ENCODE measurements at places on chromosomes 11 and 22.

GRCh38 chr11:44993971-44994704 lies 43.5 kb upstream of the TP53I11 start:
- no peak for DNase-seq

DNA sequence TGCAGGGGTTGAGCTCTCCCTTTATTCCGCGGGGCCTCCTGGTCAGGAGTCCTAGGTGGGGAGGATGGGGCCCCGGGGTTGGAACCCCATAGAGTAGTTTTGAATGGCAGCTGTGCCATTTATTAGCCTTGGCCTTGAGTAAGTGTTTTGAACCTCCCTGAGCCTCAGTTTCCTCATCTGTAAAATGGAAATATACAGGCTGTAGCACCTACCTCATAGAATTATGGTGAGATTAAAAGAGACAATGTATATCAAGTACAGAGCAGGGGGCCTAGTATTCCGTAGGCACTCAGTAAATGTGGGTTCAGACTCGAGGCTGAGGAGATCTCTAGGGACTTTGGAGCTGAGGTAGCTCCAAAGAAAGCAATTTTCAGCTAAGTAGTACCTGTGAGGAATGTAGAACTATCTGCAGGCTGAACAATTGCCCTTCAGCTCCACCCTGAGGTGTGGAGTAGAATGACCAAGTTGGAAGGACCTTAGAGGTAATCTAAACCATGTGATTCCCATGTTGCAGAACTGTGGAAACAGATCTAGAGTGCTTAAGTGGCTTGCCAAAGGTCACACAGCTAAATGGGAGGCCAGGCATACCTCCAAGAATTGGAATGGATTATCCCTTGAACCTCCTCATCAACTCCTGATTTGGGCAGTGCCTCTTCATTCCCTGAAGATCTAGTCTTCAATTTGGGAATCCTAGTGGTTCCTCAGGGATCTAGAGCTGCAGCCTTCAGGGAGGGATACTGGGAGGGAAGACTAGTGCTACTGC lies 682 bp downstream of the PGAP2 start:
- peak; percentile 53 for DNase-seq

DNA sequence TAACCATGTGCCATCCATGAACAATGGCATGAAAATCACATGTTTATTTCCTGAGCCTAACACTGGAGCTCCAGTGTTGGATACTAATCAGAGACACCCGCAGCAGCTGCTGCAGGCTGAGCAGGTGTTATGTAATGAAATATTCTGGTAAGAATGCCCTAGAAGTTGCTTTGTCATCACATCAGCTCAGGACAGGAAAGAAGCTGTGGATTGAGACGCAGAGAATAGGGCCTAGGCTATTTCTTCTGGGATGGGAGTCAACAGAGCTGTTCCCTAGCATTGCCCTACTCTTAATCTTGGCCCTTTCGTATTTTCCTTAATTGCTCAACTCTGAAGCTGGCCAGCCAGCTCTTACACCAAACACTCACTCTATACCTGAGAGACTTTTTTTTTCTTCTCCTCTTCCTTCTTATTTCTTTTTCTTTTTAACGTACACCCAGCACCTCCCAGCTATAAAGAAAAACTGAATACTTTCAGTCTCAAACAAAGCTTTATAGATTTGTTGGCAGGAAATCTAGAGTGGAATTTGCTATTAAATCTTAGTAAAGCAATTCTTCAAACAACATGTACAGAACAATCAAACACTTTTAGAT lies 31.9 kb downstream of the RASSF10 start:
- DNase-seq: no peak

- DNase-seq: no peak
Measured at GRCh38 chr11:8075119-8075726, 5.8 kb upstream of the TUB start.

DNA sequence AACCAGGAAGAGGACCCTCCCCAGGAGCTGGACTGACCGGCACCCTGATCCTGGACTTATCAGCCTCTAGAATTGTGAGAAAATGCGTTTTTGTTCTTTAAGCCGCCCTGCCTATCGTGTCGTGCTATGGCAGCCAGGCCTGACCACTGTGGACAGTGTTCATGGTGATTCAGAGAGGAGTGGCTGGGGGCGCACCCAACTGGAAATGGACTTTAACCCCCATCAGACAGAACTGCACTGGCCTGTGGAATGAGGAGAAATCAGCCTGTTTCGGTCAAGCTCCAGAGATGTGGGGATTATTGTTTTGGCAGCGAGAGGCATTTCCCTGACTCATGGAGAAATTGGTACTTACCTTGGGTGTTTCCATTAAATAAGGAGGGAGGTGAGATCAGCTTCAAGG lies 1437.8 kb downstream of the BRD1 start:
- no peak for DNase-seq

DNA sequence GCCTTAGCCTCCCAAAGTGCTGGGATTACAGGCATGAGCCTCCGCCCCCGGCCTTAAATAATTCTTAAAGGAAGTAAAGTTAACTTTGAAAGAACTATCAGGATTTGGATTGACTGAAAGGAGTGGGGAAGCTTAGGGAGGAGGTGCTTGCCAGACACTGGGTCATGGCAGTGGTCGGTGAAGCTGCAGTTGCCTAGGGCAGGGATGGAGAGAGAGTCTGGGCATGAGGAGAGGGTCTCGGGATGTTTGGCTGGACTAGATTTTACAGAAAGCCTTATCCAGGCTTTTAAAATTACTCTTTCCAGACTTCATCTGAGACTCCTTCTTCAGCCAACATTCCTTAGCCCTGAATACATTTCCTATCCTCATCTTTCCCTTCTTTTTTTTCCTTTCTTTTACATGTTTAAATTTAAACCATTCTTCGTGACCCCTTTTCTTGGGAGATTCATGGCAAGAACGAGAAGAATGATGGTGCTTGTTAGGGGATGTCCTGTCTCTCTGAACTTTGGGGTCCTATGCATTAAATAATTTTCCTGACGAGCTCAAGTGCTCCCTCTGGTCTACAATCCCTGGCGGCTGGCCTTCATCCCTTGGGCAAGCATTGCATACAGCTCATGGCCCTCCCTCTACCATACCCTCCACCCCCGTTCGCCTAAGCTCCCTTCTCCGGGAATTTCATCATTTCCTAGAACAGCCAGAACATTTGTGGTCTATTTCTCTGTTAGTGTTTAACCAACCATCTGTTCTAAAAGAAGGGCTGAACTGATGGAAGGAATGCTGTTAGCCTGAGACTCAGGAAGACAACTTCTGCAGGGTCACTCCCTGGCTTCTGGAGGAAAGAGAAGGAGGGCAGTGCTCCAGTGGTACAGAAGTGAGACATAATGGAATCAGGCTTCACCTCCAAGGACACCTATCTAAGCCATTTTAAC lies at the start of gene NNMT:
NNMT (plus strand) TSS at position 724 of the 929 bp plus-strand sequence; CDS start at position 882, 158 bp downstream.
- no peak for DNase-seq

- no peak for DNase-seq
Measured at GRCh38 chr11:68424981-68425865, 35.3 kb upstream of the PPP6R3 start.

DNA sequence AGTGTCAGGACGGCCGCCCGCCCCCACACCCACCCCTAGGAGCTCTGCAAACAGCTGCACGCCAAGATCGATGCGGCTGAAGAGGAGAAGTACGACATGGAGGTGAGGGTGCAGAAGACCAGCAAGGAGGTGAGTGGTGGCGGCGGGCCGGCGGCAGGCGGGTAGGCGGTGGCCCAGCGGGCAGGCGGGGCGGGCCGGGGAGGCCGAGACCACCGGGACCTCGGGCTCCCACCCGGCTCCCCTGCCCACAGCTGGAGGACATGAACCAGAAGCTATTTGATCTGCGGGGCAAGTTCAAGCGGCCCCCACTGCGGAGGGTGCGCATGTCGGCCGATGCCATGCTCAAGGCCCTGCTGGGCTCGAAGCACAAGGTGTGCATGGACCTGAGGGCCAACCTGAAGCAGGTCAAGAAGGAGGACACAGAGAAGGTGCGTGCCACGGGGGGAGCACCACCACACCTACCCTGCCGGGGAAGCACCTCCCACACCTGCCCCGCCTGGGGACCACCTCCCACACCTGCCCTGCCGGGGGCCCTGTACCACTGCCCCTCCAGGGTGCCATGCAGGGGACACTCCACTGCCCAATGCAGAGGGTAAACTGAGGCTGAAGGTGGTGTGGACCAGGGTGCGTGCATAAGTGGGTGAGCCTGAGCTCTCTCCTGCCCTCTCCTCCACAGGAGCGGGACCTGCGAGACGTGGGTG lies 2.1 kb downstream of the TNNI2 start:
- DNase-seq: no peak

- no peak for DNase-seq
Measured at GRCh38 chr11:130485983-130486382, 37.5 kb downstream of the ADAMTS15 start.

DNA sequence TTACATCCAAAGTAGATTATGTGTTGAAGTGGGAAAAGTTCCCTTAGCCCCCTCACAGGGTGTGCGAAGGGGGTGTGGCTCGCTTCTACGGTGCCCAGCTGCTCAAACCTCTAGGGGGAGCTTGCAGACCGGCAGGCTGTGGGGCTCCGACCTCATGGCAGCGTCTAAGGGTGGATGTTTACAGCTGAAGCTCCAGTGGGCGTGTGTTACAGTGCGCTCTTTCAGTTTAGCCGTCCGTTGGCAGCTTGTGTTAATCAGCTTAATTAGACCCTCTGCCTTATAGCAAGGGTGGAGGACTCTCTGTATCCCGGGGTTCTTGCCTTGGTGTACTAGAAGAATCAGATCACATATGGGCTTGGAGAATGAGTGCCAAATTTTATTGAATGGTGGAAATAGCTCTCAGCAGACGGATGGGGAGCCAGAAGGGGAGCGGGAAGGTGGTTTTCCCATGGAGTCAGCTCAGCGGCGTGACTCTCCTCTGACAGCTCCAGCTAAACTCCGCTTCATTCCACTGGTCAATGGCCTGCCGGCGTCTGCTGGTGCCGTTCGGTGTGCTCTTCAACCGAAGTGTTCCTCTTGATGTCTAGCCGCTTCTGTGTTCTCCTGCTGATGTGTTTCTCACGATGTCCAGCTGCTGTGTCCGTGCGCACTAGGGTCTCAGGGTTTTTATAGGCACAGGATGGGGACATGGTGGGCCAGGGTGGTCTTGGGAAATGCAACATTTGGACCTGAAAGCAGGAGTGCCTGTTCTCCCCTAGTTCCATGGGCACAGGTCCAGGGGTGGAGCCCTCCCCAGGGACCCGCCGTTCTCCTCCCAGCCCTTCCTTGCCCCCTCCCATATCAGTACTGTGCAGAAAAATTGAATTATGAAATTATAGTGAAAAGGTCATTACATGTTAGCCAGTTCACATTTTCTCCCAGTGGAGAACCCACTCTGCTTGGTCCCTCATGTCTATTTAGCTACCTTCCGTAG lies 28.6 kb upstream of the OR10G7 start:
- DNase-seq: peak; percentile 94

- DNase-seq: no peak
Measured at GRCh38 chr11:133895061-133895479, 49.8 kb upstream of the SPATA19 start.

DNA sequence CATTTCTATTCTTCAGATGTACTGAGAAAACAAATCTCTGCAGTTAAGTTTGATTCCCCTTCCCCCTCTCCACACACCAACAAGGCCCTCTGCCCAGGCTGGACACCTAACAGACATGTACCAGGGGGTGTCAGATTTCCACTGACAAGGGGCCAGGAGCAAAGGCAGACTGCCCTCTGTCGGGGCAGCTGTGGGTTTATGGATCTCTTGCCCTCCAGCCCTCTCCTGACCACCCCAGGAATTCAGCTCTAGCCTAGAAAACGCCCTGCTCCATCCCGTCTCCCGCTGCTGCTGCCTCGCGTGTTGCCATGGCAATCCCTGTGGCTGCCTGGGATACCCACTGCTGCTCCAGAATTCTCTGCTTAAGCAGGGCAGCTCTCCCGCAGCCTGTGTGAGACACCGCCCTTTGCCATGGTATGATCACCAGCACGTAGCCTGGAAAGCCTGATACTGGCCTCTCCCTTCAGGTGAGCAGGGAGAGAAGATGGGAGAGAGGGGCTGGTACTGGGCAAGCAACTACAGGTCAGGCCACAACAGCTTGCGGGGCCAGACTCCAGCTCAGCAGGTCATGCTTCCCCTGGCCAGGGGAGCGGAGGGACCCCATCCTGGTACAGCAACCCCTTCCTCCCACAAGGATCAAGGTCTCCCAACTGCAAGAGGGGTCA lies 41.6 kb downstream of the BUD13 start:
- no peak for DNase-seq

DNA sequence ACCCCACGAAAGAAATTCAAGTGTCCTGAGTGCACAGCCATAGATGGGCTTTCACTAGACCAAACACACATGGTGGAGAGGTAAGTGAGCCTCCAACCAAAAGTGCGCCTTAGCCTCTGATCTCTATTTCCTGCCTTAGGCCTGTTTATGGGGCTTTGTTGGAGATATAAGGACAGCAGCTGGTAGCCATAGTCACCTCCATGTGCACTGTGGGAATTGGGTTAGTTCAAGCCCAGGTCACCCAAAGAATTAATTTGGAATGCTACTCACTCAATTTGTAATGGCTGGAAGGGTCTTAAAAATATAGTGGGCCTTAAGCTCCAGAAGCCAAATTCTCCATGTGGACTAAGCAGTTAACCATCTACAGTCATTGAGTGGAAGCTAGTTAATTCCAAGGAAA lies 73.6 kb downstream of the ALX4 start:
- DNase-seq: no peak

DNA sequence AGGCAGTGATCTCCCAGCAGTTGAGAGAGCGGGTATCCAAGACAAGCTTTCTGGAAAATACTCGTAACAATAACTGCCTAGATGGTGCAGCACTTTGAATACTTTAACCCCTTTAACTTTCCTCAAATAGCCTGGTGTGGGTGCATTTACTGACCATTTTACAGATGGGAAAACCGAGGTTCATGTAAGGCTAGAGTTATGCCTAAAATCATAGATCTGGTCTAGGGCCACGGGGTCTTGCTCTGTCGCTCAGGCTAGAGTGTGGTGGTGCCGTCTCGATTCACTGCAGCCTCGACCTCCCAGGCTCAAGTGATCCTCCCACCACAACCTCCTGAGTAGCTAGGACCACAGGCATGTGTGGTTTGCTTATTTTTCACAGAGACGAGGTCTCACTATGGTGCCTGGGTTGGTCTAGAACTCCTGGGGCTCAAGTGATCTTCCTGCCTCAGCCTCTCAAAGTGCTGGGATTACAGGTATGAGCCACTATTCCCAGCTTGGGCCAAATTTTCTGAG lies 269.2 kb upstream of the SYN3 start:
- no peak for DNase-seq

GRCh38 chr22:43529461-43529860 lies 117.6 kb downstream of the MPPED1 start:
- no peak for DNase-seq

GRCh38 chr11:128678024-128678423 lies 15.8 kb upstream of the FLI1 start:
- no peak for DNase-seq

GRCh38 chr22:27952091-27952490 lies 33.0 kb upstream of the PITPNB start:
- DNase-seq: peak; percentile 34

DNA sequence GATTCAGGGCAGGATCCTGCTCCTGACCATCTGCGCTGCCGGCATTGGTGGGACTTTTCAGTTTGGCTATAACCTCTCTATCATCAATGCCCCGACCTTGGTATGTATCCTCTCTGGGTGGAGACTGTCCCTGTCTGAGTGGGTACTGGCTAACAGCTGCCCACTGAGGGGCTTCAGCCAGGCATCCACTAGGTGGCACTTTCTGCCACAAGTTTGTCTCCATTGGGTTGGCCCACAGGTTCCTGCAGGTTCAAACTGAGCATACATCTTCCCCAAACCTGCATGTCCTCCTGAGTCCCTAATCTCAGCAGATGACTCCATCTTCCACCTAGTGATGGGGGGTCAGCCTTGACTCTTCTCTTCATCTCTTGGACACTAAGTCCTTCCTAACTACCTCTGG lies 4.4 kb downstream of the SLC2A11 start:
- DNase-seq: peak; percentile 55
